Cardiac muscle cell (in vitro differentiated cells and primary cell): ENCODE measurements at places on chromosomes 16 and 17. TPM values are rescaled to one million over a fixed set of nuclear protein-coding genes. Genes with fewer than 3 reads are reported as not detected.

DNA sequence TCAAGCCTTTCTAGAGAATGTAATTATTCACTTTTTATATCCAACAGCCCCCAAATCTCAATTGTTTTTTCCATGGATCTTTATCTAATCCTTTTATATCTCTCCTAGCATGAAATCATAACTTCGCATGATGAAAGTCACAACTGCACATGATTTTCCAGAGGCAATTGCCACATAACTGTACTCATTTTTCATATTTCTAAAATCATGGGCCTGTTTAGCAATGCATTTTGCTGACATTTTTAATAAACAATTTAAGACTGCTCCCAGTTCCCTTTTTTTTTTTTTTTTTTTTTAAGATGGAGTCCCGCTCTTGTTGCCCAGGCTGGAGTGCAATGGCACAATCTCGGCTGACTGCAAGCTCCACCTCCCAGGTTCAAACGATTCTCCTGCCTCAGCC lies 83.5 kb downstream of the VMP1 start:
- H3K4me1 ChIP-seq, result peaks cover 24% of the 10 kb centered on the region
- no peaks in the 10 kb centered on the region for H3K27me3 ChIP-seq
- DNase-seq, result no peak
- no peak overlapping the region for H3K4me3 ChIP-seq
- no peaks in the 10 kb centered on the region for H3K36me3 ChIP-seq

DNA sequence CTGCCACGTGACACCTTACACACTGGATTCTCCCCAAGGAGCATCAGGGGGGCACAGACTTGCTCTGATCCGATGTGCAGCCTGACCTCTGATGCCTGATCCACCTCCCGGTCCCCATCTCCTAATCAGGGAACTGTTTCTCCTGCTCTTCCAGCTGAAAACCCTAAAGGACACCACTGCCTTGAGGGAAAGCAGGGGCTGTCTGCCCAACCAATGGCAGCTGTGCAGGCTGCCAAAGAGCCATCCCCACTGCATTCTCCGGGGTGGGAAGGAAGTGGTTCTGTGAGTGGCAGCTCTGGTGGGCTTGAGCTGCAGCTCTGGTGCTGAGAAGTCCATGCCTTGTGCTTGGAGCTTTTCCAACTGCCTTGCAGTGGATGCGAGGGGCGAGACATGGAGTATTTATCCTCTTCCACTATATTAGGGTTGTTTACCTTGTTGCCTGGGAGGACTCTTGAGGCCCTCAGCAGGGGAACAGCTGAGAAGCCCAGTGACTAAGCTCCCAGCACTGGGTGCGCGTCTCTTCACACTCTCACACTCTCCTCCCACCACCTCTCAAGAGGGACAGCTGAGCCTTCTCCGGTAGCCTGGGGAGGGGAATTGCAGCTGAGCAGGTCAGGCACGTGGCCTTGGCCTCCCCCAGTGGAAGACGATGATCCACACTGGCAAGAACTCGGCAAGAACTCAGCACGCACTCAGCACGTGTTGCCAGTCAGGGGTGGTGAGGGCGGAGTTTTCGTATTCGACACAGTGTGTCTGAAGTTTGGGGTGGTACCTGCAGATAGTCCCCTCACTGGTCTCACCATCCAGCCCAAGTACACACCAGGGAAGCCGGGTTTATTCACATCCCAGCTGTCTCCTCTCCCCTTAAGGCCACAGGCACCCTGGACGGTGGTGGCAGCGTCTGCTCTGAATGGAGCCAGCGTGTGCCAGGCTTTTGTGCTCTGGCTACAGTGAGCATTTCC lies 21.1 kb upstream of the SPATA32 start:
- no peak overlapping the region for H3K4me3 ChIP-seq
- peak; percentile 32 for DNase-seq
- H3K27me3 ChIP-seq, result no peaks in the 10 kb centered on the region
- peaks cover 5% of the 10 kb centered on the region for H3K36me3 ChIP-seq

DNA sequence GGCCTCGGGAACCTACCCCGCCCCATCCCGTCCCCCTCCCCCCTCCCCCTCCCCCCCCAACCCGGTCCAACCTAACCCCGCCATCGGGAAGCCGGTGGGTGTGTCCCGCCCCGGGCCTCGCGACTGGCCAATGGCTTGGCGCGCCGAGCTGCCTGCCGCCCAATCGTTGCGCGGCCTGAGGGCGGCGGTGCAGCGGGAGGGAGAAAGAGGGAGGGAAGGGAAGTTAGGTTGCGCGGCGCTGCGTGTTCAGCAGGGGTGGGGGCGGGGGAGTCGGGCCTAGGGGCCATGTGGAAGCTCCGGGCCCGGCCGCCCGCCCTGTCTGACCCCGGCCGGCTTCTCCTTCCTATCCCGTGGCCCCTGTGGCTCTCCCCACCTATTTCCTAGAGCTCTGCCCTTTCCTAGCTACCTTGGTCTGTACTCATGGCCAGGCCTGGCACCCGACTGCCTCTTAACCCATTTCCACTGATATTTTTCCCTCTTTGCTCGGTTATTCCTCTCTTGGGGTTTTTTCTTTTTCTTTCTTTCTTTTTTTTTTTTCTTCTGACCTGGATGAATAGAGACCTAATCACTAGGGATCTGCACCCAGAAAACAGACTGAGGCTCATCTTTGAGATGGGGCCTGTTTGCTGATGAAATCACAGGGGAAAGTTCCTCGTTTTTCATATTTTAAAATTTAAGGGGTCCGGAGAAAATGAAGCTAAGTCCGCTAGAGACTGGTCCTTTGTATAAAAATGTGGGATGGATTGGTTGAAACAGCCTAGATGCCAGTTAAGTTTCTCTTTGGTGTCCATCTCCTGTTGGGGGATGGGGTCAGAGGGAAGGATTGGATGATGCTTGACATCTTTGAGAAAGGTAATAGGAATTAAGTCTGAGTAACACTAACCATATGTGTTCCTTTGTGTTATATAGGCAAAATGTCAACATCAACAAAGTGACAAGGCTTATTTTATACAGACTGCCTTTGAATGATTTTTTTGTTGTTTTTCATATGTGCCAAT lies 1.1 kb downstream of the KPNB1 start:
- peaks cover 9% of the 10 kb centered on the region for H3K4me1 ChIP-seq
- peak overlapping the region; percentile 65 for H3K4me3 ChIP-seq
- peak; percentile 99 for DNase-seq
- H3K27ac ChIP-seq, result no peak overlapping the region
- no peaks in the 10 kb centered on the region for H3K27me3 ChIP-seq

DNA sequence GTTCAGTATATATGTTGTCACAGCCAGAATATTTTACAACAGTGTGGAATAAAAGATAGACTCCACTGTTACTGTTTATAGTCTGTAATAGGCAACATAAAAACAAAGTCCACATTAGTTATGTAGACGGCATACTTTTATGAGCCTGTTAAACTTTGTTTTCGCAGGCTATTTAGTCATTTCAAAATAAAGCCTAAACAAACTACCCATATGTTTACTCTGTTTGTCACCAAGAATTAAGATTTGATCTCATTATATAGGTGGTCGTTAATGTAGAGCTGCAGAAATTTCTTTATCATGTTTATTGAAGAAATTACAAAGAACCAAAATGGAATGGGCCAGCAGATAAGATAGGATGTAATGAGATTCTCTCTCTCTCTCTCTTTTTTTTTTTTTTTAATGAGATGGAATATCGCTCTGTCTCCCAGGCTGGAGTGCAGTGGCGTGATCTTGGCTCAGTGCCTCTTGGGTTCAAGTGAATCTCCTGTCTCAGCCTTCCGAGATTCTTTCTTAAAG lies 943.8 kb upstream of the SOX9 start:
- H3K36me3 ChIP-seq, result no peaks in the 10 kb centered on the region
- no peak overlapping the region for H3K4me3 ChIP-seq
- DNase-seq, result no peak
- H3K27ac ChIP-seq, result no peak overlapping the region
- H3K27me3 ChIP-seq, result no peaks in the 10 kb centered on the region

- H3K36me3 ChIP-seq, result no peaks in the 10 kb centered on the region
- no peaks in the 10 kb centered on the region for H3K4me1 ChIP-seq
- H3K27me3 ChIP-seq, result no peaks in the 10 kb centered on the region
- no peak within 1 kb of the TSS for H3K27ac ChIP-seq
- no peak within 1 kb of the TSS for H3K4me3 ChIP-seq
- no peak for DNase-seq
These were observed at the start of gene MPO for GRCh38 chr17:58280480-58281217. TSS of gene MPO (minus strand) at chr17:58280935. CDS start at chr17:58280758, 177 bp downstream.

- DNase-seq, result peak; percentile 25
- H3K27ac ChIP-seq, result no peak overlapping the region
- H3K36me3 ChIP-seq, result no peaks in the 10 kb centered on the region
- no peak overlapping the region for H3K4me3 ChIP-seq
These were observed 1.1 kb upstream of the TPPP3 start for GRCh38 chr16:67394155-67395104.

GRCh38 chr16:20952139-20952920 lies 51.8 kb downstream of the LYRM1 start:
- H3K36me3 ChIP-seq, result no peaks in the 10 kb centered on the region
- H3K4me3 ChIP-seq, result no peak overlapping the region
- DNase-seq, result no peak

DNA sequence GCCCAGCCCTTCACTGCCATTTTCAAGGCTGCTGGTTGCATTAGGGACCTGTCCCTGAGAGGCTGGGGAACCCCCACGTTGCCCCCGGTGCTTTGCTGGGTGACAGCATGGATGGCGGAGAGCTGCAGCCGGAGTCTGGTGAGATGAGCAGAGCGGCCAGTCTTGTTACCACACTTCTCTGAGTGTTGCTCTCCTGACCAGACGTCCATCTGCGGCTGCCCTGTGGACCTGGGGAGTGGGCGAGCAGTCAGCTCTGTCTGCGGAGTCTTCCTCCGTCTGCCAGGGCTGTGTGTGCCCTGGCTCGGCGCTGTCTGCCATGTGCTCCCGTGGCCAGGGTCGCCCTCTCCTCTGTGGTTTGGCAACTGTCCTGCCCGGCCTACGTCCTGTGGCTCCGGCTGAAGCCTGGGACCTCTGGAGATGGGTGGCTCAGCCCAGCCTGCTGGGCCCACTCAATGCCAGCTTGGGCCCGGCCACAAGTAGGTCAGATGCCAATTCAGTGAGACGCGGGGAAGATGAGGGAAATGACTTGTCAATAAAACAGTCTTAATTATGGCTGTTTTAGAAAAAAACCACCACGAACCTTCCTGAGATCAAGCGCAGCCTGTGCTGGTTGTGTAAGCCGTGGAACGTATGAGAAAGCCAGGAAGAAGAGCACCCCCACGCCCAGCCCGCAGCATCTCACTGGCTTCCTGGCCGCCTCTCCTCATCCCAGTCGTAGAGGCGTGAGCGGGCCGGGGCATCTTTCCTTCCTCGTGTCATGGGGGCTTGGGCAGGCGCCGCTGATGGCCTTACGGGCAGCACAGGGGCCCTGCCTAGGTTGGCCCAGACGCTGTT lies 7.9 kb downstream of the KCTD5 start:
- DNase-seq, result no peak
- no peaks in the 10 kb centered on the region for H3K36me3 ChIP-seq
- H3K4me1 ChIP-seq, result no peaks in the 10 kb centered on the region
- H3K27ac ChIP-seq, result no peak overlapping the region
- no peaks in the 10 kb centered on the region for H3K27me3 ChIP-seq
- no peak overlapping the region for H3K4me3 ChIP-seq

GRCh38 chr16:87375426-87376135 lies 8.0 kb downstream of the FBXO31 start:
- no peak for DNase-seq
- H3K4me3 ChIP-seq, result no peak overlapping the region
- no peaks in the 10 kb centered on the region for H3K27me3 ChIP-seq
- H3K36me3 ChIP-seq, result no peaks in the 10 kb centered on the region
- peaks cover 7% of the 10 kb centered on the region for H3K4me1 ChIP-seq

DNA sequence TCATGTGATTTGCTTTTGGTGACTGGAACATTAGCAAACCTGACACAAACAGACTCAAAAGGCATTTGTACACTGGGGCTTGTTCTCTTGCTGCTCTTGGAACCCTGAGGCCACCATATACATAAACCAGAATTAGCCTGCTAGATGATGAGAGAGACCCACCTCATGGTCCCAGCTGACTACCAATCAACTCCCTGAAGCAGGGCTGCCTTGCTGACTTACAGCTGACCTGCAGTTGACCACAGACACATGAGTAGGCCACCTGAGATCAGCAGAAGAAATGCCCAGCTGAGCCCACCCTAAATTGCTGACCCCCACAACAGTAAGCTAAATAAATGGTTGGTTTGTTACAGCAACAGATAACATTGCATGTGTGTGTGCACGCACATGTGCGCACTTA lies 28.7 kb downstream of the BRIP1 start:
- H3K4me1 ChIP-seq, result no peaks in the 10 kb centered on the region
- H3K27ac ChIP-seq, result no peak overlapping the region
- no peaks in the 10 kb centered on the region for H3K27me3 ChIP-seq

GRCh38 chr16:56246051-56246817 lies 54.9 kb downstream of the GNAO1 start:
- no peaks in the 10 kb centered on the region for H3K27me3 ChIP-seq
- no peak for DNase-seq
- no peak overlapping the region for H3K4me3 ChIP-seq

DNA sequence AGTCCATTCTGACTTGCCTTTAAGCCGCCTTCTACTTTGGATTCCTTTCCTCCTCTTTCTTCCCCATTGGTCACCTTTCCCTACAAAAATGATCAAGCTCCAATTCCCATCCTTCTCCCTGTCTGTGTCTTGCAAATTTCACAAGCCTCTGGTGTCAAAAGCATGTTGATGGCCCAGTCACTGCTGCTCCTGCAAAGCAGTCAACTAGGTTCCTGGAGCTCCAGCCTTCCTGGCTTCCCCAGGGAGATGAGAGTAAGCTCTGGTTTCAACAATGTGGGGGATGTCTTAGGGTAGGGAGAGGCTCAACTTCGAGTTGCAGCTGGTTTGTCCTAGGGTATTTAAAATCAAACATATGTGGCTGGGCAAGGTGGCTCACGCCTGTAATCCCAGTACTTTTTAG lies 36.1 kb upstream of the HELZ start:
- no peaks in the 10 kb centered on the region for H3K36me3 ChIP-seq
- H3K27ac ChIP-seq, result no peak overlapping the region
- H3K4me3 ChIP-seq, result no peak overlapping the region
- no peaks in the 10 kb centered on the region for H3K4me1 ChIP-seq
- DNase-seq, result no peak

Gene PRKCA
- total RNA-seq, result 10.3 and 11.4 TPM in 2 replicates

Gene NPIPA5
- 3.8 and 5.8 TPM in 2 replicates for total RNA-seq

Gene CDRT15
- total RNA-seq, result not detected in 2 replicates

Gene CBX8
- 16.7 and 20.3 TPM in 2 replicates for total RNA-seq

Gene PARN
- total RNA-seq, result 22.4 TPM in 2 replicates

Gene COG8
- 79.2 and 95.3 TPM in 2 replicates for total RNA-seq

Gene HYDIN
- total RNA-seq, result 0.95 and 2.0 TPM in 2 replicates
